ENCODE measurements at places on chromosomes 16 and 17.

DNA sequence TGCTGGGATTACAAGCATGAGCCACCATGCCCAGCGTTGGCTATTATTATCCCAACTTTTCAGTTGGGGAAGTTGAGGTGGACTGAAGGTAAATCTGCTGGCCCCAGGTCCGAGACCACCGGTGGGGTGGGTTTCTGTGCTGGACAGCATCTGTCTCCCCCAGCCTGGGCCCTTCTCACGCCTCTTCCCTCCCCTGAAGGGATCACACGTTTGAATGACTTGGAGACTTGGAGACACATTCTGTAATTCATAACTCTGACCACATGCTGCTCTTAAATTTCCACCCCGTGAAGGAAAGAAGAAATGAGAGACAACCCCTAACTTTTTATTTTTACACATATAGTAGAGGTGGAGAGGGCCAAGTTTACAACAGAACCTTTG is 109.8 kb downstream of the MSI2 start:
- no peak for DNase-seq

DNA sequence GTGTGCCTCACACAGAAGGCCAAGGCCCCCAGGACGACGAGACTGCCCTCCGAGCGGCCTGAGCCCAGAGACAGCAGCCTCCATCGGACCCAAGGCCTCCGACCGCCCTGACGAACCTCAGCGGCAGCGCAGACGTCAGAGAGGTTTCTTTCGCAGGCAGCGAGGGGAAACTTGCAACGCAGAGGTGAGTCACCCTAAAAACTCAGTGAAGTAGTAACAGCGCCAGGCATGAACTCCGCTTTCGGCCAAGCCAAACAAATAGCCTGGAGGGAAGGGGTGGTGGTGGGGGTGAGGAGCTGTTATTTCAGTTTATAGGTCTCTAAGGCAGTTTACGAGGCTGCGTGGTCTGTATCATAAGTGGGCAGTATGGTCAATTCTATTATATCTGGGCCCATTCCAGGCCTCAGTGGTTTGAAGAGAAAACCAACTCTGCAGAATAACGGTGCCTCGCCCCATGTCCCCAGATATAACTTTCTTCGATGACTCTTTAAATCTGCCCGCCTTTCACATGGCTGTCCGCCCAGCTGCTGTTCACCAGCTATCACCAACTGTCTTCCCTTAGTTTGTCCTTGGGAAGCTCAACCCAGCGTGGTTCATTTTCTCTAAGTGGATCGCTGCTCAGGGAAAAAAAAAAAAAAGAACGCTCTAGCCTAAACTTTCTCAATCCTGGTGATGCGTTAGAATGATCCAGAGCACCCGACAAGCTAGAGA is 43.5 kb upstream of the FOXF1 start:
- DNase-seq: no peak

DNA sequence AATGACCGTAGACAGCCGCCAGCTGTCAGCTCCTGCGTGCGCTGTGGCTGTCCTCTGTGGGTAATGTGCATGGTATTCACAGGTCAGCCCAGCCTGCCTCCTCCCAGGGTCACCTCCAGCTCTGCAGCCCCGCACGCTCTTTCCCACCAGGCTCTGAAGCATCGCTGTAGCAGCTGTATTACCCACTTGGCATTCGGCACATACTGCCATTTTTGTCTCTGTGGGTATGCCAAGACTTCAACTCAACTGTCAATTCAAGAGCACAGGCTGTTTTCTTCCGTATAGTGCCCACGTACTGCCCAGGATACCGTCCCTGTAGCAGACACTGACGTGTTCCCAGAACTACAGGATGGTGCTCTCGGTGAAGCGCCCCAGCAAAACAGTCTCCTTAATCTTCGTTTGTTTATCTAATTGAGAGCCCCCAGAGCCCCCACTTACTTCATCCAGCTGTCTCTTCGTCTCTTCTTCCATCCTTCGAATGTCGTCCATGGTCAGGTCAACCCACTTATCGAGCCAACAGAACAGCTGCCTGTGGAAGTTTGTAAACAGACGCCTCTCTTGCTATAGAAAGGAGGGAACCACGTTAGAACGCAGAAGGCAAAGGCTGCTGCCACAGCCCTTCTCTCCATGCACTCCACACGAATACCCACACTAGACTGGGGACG is 17.4 kb upstream of the INPP5K start:
- DNase-seq: no peak

DNA sequence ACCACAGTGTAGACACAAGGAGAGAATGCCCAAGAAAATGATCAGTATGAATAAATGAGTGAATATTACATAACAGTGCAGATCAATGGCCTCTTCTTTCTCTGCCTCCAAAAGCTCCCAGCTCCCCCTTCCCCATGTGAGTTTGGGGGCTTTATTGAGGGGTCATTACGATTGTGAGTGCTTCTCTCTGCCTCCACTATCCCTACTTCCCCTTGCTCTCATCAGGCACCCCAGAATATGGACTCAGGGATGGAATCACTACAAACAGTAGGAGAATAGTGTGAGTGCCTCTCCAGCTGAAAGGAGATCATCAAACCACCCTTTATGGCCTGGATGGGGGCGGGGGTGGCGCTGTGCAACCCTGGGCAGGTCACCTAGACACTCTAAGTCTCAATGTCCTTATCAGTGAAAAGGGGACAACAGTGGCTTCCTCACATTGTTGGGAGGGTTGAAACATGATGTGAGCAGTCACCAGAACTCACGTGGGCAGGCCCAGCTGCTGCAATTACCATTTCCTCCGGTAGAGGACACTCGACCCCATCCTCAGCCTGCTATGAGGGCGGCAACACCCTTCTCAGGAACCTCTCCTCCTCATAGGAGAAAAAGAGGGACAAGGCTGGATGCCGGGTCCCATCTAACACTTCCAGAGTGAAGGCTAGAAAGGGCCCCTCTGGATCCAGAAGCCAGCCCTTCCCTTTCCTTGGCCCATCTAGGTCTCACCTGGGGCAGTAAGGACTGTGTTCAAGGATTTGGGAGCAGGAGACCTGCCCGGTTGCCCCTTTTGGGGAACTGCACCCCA is 2.1 kb upstream of the EPOP start:
- peak; percentile 84 for DNase-seq

- DNase-seq: no peak
Measured at GRCh38 chr16:64933885-64934284, 188.0 kb downstream of the CDH11 start.

DNA sequence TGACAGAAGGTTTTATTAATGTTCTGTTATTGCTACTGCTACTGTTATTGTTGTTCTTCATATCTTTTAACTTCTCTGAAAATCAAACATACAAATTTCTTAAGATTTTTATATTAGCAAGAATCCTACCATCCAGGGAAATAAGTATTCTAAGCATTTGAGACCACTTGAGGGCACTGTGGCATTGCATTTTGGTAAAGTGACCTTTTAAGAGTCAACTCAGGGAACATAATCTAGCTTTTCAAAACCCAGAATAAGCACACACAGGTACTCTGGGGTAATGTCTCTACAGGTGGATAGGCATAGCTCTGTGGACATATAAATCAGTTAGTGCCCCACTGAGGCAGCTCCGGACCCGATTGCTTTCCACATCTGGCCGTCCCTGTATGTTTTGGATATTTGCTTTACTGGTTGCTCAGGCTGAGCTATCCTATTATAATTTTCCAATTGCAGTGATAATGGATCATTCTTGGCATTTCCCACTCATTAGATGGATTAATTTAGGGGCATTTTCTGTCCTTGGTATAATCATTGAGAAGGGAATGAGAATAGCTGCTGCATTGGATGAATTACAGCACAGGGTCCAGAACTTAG is 1425.1 kb upstream of the CDH8 start:
- DNase-seq: no peak

GRCh38 chr16:71722801-71723536 is 1.5 kb downstream of the PHLPP2 start:
- peak; percentile 29 for DNase-seq

DNA sequence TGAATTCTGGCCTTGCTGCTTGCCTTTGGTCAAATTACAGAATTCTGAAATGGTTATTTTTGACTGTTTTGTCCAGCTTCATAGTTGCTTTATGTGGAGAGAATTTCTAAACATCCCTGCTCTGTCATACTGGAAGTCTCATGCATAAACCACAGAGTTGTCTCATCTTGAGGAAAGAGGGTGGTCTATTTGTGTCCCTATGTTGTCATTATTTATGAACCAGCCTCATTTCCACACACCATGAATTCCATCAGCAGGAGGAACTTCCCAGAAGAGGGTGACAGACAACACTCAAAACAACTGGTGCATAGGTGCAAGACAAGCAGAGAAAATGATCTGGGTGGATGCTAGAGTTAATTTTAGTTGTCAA is 525.8 kb upstream of the GOT2 start:
- DNase-seq: peak; percentile 83

- DNase-seq: no peak
Measured at GRCh38 chr16:22624038-22624799, 113.5 kb downstream of the NPIPB5 start.

- no peak for DNase-seq
Measured at GRCh38 chr17:66437476-66438026, 135.1 kb downstream of the PRKCA start.

DNA sequence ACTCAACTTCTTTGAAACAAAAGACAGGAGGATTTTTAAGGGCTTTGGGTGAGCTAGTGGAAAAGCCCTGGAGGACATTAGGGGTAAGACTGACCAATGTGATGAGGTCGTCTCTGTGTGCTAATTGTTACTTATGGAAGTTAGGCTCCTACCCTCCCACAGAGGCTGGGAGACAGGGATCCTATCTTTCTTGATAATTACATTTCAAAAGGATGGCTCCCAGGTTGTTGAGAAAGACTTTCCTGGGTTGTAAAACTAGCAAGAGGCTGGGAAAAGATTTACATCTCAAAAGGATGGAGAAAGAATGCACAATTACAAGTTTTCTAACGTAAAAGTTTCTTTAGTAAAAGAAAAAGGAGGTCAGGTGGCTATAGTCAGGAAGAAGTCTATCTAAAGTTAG is 605.8 kb upstream of the GOT2 start:
- no peak for DNase-seq

- DNase-seq: no peak
Measured at GRCh38 chr16:83470416-83470815, 337.4 kb upstream of the HSBP1 start.

GRCh38 chr17:34725725-34726124 is 146.3 kb downstream of the TMEM132E start:
- DNase-seq: no peak

DNA sequence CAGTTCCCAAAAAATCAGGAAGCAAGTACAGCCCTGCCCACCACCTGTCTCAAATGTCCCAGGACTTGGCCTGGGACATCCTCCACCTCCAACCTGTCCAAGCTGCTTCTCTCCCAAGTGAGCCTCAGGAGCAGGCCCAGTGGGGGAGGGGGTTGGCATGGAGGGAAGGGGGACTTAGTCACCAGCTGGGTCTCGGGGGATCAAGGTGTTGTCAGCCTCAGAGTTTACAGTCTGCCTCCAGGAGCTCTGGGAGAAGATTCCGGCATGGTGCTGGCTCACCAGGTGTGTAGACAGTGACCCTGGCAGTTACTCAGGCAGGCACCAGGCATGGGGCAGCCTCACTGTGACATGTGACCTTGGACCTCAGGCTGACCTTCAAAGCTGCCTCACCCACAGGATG is 19.7 kb downstream of the ZNF423 start:
- no peak for DNase-seq

DNA sequence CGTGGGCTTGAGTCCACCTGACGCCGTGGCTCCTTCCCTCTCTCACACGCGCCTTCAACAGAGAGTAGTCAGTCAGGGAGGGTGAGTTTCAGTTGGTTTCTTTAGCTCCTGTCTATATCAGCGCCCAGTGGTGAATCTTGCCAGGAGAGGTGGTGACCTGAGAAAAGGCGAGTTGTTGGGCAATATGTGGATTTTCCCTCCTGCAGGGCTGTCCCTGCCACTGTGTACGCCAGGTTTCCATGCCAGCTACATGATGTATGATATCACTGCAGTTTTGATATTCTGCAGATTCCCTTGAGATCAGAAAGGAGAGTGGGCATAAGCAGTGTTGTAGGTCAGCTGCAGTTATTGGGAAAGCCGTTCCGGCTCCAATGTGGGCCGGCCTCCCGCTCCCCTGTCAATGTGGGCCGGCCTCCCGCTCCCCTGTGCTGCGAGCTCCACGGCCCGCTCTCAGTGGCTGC is 31.4 kb downstream of the BANP start:
- no peak for DNase-seq

DNA sequence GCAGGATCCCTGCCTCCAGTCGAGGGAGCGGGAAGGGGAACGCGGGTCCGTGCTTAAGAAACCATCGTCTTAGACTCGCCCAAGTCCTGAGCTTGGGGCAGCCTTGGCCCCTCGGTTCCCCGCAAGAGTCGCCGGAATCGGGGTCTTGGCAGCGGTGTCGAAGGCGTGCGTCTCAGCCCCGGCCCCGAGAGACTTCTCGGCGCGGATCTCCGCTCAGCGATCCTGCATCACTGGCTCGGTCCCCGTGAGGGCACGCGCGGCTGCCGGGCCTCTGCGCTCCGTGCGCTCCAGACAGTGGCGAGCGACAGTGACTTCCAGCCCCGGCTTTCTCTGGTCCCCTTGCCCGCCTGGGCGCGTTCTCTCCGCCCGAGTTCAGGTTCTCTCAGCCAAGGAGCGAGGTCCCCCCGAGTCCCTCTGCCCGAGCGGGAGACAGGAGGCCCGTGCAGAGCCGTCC is 380 bp downstream of the HS3ST3A1 start:
- DNase-seq: no peak
